ENCODE measurements at places on chromosomes 5 and 9.

DNA sequence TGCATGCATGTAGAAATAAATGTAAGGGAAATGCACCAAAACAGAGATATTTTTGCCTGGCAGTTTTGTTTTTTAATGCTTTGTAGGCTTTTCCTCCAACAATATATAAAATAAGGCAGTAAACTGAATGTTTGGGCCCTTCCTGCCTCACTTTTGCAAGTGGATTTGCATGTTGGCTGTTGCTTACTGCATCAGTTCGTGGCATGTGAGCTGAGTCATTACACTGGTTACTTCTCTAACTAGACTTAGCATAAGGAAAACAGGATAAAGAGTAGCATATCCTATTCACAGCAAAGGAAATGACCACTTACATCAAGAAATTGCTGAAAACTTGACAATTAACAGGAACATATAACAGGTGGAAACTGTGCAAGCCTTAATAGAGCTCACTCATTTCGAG is 113.4 kb downstream of the TLE1 start:
- no peak for DNase-seq

DNA sequence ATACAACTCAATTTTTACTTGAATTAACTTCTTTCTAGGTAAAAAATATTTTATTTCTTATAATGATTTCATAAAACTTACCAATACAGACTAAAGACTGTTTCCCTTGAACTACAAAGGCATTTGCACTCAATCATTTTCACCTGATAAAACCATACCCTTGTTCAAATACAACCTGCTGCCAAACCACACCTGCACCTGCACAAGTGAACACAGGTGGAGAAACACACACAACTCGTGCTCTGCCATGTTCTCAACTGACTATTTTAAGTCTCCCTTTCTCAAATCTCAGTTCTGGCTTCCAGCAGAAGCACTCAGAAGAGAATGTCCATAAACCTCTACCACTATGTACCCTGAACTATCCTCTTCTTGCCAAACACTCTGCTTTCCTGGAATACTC is 1892.1 kb downstream of the MAT2B start:
- DNase-seq, result no peak

DNA sequence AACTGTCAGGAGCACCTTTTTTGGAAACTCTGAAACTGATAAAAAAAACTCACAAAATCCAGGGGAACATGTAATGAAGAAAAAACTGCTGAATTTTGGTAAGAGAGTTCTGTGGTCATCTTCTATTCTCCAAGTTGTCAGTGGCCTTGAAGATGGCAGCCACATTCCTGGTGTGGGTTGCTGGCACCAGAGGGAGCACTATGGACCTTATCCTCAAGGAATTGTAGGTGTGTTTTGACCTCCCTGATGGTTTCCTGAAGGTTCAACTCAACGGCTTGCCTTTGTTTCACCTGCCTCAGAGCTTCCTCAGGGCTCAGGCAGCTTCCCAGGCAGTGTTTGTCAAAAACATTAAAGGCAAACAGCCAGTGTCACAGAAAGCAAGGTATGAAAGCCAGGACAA is 2.2 kb upstream of the SLC38A9 start:
- DNase-seq, result no peak

DNA sequence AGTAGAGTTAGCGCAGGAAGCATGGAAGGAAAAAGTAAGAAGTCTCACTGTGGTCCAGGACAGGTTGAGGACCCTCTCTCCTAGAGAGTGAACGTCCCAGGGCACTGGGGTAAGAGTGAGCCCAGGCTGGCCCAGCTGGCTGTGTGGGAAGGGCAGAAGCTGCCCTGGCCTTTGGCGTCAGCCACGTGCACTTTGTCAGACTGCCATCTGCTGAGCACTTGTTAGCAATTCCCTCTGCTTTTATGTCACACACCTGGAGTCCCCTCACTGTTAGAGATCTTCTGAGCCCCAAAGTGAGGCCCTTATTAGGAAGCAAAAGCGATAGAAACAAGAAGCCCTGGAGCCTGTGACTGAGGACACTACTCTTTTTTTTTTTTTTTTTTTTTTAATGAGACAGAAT is 79.1 kb downstream of the UGCG start:
- DNase-seq, result no peak

- no peak for DNase-seq
These were observed 53.0 kb downstream of the UBE2QL1 start for GRCh38 chr5:6501701-6502100.

Measured in nucleus accumbens (tissue), 56 donors.